ENCODE measurements at places on chromosomes 7 and 10.

GRCh38 chr7:97842772-97843345 lies 29.3 kb downstream of the ASNS start:
- no peak for DNase-seq

DNA sequence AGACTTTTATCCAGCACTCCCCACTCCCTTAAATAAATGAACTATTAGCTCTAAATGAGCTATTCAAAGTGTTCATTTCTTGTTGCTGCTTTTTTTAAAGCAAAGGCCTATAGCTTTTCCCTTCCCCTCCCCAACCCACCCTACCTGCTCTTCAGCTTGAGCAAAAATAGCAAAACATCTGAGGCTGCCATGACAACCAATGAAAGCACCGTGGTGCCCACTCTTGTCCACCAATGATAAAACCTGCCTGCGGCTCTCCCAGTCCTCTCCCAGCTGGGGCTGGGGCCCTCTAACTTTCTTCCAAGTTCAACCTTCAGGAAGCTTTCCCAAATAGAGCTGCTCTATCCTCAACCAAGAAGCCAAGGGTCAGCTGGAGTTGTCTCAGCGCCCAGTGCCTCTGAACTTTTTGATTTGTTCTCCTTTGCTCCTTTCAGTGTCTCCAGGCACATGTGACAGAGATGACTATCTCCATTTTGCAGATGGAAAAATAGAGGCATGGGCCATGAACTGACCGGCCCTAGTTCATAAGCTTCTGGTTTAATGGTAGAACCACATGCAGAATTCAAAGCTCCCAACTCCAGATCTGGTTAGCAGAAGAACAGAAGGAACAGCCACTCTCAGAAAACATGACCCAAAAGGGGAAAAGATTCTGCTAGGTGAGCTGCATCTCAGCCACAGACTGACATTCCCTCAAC lies 47.7 kb downstream of the PIK3AP1 start:
- DNase-seq, result no peak

GRCh38 chr10:79318369-79318768 lies 28.9 kb upstream of the PPIF start:
- DNase-seq, result no peak

- no peak for DNase-seq
These were observed 100.8 kb downstream of the LRRC18 start for GRCh38 chr10:48838834-48839233.

DNA sequence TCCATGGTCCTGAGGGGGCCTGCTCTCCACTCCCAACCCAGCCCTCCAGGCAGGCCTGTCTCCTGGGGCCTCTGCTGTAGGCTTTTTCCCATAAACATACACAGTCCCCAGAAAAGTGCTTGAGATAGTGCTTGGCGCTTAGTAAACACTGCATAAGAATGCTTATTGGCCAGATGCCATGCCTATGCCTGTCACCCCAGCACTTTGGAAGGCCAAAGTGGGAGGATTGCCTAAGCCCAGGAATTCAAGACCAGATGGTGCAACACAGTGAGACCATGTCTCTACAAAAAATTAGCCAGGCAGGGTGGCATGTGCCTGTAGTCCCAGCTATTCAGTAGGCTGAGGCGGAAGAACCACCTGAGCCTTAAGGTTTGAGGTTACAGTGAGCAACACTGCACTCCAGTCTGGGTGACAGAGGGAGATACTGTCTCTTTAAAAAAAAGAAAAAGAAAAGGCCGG lies 24.6 kb upstream of the ASL start:
- no peak for DNase-seq

GRCh38 chr10:133110133-133110532 lies 22.4 kb downstream of the ADGRA1 start:
- DNase-seq, result no peak

DNA sequence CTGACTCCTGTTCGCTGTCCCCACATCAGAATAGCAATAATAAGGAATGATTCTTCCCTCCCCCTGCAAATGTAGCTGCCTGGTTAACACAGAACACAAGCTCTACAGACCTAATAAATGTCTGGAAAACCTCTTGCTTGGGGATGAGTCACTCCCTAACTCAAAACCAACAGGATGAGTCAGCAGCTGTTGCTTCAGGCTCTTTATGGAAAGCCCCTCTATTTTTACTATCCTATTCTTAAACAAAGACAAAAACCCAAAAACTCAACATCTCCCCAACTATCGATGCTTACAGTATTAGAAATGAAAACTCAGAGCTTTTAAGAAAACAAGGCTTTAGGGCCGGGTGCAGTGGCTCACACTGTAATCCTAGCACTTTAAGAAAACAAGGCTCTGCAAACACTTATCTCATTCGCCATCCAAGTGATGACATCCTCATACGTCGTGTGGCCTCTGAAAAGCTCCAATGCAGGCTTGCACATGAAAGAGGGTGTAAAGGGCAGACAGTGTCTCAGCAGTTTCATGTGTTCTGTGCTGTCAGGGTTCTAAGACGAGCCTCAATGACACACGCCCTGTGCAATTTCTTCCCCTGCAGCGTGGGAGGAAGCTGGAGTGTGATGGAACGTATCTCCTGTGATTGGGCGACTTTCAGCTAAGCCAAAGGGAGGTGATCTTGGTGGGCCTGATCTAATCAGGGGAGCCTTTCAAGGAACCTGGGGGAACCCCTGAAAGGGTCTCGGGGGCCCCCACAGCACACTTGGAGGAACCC lies 70.1 kb downstream of the AMZ1 start:
- no peak for DNase-seq

GRCh38 chr7:28779954-28780353 lies 178.2 kb downstream of the TRIL start:
- no peak for DNase-seq

GRCh38 chr10:89643431-89643811 lies 1.6 kb downstream of the PANK1 start:
- DNase-seq, result no peak

DNA sequence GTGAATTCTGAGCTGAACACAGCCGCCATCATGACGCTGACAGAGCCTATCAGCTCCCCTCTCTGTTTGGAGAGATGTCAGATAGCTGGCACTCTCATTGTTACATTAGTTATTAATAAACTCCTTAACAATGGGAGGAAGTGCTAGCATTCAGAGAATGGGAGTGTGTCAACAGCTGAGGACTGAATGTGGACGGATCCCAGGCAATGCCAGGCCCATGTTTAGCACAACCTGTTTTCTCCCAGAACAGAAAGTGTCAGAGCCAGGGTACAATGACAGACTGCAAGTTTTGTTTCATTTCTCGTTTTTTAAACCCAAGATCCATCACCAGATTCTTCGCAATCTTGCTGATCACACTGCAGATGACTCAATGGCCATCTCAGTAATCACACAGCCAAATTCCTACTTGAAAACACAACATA lies 99.6 kb downstream of the PRPF18 start:
- no peak for DNase-seq

GRCh38 chr7:97346349-97346748 lies 228.9 kb downstream of the SDHAF3 start:
- DNase-seq, result no peak

DNA sequence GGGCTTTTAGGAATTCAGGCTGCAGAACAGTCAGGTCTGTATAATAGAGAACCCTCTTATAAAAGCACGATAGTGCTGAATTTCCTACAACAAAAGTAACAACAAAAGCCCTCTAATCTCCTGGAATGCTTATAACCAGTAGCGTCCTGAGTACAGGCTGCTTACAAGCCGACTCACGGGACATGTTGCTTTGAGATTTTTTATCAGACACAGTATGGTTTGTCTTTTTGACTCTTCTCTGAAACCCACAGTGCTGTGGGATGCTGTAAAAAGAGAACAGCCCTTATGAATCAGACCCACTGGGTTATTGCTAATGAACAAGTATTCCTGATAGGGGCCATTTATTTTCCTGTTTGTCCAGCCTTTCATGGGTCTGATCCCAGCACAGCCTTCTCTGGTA lies 59.4 kb downstream of the PLPP4 start:
- DNase-seq, result no peak

- DNase-seq, result no peak
These were observed 73.0 kb upstream of the GJD4 start for GRCh38 chr10:35532141-35532540.

DNA sequence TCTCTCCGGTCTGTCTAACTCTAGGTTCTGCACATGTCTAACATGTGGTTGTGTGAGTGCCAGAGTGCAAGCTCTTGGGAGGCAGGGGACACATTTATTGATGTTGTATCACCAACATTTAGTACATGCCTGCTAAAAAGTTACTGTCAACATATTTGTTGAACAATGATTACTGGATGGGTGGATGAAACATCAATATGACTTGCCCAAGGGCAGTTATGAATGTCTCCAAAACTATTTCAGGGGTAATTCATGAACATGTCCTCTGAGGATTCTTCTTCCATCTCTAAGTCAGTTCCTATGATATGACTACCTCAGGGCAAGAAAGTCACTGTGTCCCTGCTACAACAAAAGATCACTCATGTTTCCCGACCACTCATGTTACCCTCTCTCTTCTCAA lies 91.3 kb upstream of the STEAP1B start:
- no peak for DNase-seq

DNA sequence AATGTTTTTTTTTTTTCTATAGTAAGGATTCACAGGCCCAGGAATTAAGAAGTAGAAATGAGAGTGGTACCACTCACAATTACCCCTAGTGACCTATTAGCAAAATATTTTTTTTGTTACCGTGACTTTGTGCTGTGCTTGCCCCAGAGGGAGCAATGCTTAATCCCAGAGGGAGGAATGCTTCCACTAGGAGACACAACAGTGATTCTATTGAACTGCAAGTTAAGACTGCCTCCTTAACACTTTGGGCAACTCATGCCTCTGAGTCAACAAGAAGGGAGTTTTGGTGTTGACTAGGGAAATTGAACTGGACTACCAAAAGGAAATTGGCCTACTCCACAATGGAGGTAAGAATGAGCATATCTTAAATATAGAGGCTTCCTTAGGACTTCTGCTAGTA lies 17.2 kb upstream of the MEOX2 start:
- no peak for DNase-seq

DNA sequence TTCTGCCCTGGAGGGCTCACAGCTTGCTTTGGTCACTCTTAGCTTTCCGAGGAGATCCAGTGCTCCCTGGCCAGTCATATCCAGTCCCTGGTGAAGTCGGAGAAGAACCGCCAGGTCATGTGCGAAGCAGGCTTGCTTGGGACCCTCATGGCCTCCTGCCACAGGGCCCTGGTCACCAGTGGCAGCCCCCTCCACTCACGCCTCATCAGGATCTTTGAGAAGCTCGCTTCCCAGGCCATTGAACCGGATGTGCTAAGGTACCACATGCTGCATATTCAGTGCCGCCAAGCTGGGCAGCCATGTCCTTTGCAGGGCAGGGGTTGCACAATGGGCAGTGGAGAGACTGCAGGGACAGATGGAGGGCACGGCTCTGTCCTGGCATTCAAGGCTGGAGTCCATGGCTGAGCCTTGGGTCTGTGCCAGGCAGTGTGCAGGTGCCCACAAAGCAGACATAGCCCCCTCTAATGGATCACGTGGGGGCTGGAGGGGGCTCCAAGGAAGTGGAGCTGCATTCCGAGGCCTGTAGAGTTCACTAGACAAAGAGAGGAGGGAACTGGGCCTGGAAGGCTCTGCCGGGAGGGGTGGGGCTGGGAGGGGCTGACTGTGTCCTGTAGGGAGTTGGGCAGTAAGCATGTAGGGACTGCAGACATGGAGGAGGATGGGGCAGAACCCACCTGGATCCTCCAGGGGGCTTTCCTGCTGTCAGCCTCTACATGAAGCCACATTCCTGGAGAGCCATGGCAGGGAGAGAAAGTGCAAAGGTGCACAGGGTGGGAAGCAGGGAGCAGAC lies 89.9 kb downstream of the WDFY4 start:
- DNase-seq, result no peak

- DNase-seq, result no peak
These were observed 269.3 kb downstream of the PPP1R3A start for GRCh38 chr7:113649556-113649955.

GRCh38 chr10:26460736-26461135 lies 22.6 kb downstream of the APBB1IP start:
- no peak for DNase-seq

DNA sequence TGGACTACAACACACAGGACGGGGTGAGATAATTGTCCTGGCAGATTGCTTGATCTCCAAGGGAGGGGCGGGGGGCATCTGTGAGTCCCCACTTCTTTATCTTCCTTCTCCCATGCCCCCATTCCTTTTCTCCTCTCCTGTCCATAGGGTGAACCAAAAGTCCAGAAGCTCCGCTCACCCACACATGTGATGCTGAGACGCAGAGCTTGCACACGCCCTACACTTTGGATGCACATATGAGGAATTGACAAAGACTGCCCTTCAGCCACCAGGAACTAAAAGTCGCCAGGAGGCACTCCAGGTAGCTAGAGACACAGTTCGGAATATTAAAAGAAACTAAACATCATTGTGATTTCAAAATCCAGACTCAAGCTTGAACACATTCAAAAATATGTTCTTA lies 112.7 kb upstream of the FGFR2 start:
- no peak for DNase-seq

- DNase-seq, result no peak
These were observed 17.6 kb upstream of the FAM221A start for GRCh38 chr7:23662124-23662983.

DNA sequence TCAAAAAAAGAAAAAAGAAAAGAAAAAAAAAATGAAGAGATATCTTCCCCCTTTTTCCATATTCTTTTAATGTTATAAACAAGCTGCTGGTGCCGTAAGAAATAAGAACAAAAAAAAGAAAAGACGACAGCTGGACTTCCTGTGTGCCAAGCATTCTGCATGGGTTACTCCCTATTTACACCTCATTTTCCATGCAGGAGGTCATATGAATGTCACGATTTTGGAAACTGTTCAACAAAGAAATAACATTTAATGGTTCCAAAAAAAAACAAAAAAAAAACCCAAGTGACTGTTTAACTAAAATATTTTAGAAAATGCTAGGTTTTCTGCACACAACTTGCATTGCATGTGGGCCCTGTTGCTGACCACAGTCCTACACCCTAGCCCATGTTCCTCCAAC lies 159.3 kb downstream of the TNS3 start:
- no peak for DNase-seq

GRCh38 chr10:49371967-49372366 lies 23.9 kb downstream of the DRGX start:
- DNase-seq, result no peak

GRCh38 chr10:91190876-91191583 lies 29.4 kb upstream of the PCGF5 start:
- DNase-seq, result no peak

DNA sequence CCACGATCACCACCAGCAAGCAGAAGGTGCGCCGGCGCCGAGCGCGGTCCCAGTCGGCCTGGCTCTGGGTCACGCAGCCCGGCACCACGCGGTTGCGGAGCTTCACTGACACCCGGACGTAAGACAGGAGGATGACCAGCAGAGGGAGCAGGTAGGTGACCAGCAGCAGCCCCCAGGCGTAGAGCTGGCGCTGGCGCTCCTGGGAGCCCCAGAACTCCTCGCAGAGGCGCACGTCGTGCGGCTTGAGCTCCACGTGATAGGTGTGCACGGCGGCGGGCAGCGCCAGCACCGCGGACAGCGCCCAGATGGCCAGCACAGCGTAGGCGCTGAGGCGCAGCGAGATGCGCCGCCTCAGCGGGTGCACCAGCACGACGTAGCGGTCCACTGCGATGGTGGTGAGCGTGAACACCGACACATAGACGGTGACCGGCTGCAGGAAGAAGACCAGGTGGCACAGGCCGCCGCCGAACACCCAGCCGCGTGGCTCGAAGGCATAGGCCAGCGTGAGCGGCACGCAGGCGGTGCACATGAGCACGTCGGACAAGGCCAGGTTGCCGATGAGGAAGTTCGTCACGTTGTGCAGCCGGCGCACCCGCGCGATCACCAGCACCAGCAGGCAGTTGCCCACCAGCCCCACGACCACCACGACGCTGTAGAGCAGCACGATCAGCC lies 920 bp downstream of the PRLHR start:
- no peak for DNase-seq
